Fibroblast of skin of left quadriceps (primary cell): ENCODE measurements at places on chromosomes 11 and 22.

DNA sequence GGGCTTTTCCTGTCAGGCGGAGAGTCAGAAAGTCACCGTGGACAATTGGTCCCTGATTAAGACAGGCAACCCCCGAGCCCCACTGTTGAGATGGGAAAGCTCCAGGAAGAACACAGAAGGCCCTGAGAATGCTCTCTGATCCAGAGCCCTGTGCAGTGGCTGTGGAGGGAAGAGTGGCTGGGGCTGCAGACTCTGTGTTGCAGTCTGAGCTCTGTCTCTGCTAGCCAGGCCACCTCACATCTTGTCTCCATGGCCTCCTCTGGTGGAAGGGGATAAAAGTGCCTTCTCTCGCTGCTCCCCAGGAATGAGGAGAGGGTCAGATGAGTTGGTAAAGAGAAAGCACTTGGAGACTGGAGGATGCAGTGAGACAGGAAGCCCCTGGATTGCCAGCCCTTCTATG is 141.2 kb downstream of the CEP164 start:
- DNase-seq = no peak

- no peak for DNase-seq
Measured at GRCh38 chr11:68437927-68438657, 22.5 kb upstream of the PPP6R3 start.

DNA sequence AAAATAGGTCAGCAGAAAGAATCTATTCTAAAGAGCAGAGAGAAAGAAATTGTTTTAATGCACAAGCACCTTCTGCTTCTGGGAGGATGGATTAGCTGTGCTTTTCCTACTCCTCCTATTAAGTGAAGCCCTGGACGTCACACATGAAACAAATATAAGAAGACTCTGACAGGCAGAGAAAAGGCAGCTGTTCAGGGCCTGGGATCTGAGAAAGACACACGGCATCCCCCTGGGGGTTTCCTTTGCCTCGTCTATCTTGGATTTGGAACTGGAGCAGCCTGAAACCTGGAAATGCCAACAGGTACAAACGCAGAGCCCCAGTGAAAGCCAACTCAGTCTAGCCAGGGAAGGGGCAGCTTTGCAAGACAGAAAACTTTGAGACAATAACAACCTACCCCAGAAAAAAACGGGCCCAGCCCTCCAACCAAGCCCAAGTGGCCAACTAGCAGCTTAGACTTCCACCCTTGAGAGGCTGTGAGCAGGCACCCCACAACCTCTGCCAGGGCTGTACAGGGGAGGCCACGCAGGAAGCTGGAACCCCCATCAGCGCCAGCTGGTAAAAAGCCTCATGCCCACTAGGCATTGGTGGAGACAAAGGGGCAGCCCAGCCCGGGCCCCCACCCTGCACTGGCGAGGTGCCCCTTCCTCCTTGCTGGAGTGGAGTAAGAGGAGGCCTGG is 7.3 kb downstream of the CERK start:
- no peak for DNase-seq

GRCh38 chr11:118619444-118620197 is 12.2 kb downstream of the PHLDB1 start:
- DNase-seq = peak; percentile 94

DNA sequence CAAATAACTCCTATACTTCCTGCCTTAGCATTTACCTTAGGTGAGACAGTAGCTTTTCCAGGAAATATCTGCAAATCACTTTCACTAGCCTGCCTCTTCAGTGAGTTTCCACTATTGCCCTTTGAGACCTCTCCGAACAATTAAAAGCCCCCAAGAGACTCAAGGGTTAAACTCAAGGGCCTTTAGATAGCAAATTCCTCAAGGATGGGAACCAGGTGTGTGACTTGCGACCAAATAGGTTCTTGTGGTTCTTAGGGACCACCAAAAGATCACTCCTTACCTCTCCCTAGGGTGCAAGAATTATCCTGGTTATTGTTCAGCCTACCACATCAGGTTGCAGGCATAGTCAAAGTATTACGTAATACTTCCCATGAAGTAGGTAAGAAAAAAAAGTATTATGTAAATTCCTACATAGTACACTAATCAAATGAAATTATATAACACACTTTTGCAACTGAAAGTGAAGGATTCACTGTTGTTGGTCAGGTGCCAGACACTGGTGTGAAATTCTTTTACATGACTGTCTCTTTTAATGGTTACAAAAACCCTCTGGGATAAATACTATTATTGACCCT is 1.4 kb upstream of the RDX start:
- DNase-seq = no peak

DNA sequence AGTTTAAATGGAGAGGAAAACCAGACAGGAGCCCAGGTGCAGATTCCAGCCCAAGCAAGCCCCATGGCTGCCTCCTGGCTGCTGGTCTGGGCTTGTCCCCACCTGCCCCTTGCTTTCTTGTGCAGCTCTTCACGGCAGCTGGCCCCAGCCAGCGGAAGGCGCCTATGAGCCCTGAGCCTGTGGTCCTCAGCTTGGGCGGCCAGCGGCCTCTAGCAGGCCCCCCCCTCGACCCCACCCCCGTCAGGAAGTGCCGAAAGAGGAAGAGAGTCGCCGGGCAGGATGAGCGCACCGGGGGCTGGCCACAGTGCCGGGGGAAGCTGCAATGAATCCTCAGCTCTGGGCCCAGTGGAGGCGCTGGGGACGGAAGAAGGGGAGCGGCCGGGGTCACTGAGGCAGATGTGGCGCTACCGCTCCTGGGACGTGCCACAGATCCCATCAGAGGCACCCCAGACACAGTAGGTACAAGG is 2.1 kb upstream of the DGKZ start:
- DNase-seq = no peak

GRCh38 chr22:44286646-44287045 is 26.1 kb downstream of the SHISAL1 start:
- no peak for DNase-seq

GRCh38 chr22:31496735-31497146 is 405 bp downstream of the SFI1 start:
- DNase-seq = no peak

DNA sequence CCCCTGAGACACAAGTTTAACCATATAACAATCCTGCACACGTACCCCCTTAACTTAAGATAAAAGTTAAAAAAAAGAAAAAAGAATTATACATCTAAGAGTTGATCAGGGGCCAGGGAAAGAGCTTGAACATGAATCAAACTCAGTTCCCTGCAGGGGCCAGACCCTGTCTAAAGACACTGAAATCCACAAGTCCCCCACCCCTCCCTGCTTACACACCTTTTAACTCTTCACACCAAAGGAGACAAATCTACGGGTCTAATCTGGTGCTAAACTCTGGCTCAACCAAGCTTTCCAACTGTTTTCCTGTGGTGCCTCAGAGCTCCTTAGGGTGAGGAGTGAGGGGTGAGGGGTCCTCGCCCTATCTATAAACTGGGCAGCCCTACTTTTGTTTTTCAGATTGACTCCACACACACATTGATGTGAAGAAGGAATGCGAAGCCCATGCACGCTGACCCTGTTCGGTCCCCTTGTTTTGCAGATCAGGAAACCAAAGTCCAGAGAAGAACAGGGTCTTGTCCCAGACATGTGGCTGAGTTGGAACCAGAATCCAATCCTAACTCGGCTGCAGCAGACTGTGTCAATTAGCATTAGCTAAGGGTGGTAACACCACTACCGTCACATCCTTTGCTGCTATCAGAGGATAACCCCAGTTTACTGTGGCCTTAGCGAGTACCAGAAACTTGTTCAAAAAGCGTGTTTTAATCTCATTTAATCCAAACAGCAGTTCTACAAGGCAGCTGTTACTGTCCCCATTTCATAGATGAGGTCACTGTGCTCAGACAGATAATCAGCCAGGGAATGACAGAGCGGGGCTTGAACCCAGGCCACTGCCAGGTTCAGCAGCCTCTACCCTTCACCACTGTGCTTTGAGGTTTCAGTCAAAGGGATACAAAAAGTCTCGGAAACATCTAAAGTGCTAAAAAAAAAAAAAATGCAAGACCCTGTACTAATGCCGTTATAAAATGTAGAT is 145.2 kb upstream of the SYT13 start:
- DNase-seq = no peak

- DNase-seq = no peak
Measured at GRCh38 chr11:90775567-90776165, 552.8 kb upstream of the CHORDC1 start.
